ENCODE measurements at places on chromosomes 6 and 20. TPM values are rescaled to one million over a fixed set of nuclear protein-coding genes. Genes with fewer than 3 reads are reported as not detected.

- DNase-seq, result no peak
These were observed 181.9 kb downstream of the HAO1 start for GRCh38 chr20:7758406-7758805.

DNA sequence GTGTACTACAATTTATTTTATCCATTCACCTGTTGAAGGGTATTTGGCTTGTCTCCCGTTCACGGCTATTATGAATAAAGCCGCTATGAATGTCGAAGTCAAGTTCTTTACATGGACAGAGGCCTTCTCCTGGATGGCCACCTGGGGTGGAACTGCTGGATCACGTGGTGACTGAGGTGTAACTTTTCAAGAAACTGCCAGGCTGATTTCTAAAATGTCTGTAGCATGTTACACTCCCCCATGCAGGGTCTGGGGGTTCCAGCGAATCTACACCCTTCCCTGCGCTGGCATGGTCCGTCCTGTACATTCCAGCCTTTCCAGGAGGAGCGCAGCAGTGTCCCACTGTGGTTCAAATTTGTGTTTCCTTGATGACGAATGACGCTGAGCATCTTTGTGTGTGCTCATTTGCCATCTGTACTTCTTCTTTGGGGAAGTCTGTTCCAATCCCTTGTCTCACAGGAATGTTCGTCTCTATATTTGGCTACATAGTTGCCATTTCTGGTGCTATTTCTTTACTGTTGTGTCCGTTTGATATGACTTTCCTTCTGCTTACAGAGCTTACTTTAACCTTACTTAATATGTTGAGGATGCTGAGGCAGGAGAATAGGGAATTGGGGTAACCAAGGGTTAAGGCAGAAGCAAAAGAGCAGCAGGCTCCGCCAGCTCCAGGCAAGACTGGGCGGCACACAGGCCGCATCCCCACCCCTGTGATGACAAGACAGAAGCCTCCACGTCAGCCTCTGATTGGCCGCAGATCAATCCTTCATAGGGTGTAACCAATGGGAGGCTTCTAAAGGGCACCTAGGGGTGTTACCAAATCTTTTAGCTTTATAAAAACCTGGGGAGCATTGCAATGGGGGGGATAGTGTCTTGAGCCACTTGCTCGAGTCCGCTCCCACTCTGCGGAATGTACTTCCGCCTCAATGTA lies 106.6 kb downstream of the TAF4 start:
- DNase-seq, result peak; percentile 47

- DNase-seq, result no peak
These were observed 69.5 kb downstream of the LYRM4 start for GRCh38 chr6:5191222-5191621.

The LST1 gene
- 95.1 TPM for total RNA-seq

DNA sequence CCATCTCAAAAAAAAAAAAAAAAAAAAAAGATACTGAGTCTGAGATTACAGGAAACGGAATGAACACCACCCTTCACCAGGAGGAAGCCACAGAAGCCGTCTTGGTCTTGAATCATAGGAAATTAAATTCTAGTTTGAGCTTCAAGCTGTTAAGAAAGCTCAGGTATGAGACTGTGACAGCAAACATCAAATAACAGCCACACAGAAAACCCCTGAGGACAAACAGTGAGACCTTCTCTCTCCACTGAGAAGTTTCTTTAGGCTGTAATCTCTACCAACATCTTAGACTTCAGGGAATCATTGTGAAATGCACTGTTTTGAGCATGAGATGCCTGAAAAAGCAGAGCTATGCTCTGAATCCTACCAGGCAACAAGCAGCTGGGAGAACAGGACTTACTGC lies 30.8 kb downstream of the PDE10A start:
- DNase-seq, result no peak

- DNase-seq, result no peak
These were observed 763 bp downstream of the C6orf47 start for GRCh38 chr6:31659649-31660380.

- peak; percentile 64 for DNase-seq
These were observed 78.7 kb upstream of the MYL9 start for GRCh38 chr20:36462440-36463211.

DNA sequence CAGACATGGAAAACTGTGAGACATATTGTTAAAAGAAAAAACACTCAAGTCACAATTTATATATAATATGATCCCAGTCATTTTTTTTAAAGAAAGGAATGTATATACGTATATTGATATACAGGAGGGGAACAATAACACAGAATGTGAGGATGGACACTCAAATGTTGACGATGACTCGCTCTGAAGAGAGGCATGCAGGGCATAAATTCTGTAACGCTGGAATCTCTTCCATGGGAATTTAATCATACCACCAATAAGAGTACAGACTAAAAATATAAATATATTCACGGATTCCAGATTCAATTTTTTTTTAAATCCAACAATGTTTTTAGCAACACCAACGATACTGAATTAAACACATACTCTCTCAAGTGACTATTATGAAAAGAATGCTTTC lies 106.9 kb upstream of the CCDC28A start:
- DNase-seq, result no peak

GRCh38 chr6:162887981-162888689 lies 160.4 kb downstream of the PACRG start:
- DNase-seq, result no peak

DNA sequence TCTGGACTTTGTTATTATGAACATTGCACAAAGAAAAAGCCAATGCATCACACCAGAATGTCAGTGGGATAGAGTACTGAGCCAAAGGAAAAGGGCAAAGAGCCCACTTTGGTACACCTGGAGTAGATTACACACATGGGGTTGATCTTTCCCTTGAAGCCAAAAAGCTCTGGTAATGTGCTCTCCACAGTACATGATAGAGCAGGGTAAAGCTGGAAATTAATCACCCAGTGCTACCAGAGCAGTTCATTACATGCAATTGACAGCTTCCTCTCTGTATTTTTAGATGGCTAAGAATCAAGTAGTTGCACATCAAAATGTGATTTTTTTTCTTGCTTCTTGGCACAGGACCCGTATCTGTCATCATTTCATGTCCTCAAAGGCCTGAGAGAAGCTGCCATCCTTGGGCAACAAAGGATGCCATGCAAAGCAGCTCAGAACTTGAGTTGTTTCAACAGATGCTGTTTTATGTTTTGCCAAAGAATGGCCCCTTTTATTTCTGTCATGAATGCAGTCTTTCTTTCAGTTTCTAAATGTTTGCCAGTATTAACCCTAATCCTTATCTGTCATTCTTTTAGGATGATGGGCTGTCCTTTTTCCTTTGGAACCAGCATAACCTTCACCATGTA lies 88.1 kb downstream of the HDGFL1 start:
- no peak for DNase-seq

DNA sequence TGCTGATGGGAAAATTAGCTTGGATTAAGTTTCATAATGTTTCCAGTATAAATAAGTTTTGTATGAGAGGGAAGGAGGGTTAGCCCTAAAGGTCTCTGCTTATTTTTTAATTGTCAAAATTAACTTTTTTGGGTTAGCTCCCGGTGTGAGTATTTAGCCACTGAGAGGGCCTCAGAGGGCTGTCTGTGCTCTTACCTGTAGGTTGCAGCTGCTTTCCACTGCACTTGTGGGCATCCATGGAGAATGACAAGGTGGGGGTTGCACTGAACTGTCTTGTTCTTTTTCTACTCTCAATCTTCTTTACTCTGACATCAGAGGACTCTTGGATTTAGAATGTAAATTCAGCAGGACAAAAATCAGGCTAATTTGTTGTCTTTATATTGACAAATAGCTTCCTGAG lies 81.4 kb downstream of the CD164 start:
- DNase-seq, result no peak

GRCh38 chr6:6663421-6664135 lies 75.1 kb downstream of the LY86 start:
- no peak for DNase-seq

DNA sequence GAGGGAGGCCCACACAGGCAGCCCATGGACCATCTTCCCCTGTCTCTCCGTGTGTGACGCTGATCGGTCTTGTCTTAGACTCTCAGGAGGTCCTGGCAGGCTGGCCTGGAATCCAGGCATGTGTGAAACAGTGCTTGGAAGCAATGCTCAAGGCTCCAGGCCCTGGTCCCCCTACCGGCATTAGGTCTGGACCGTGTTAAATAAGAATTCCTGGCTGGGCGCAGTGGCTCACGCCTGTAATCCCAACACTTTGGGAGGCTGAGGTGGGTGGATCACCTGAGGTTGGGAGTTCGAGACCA lies 13.0 kb downstream of the IP6K3 start:
- no peak for DNase-seq

The GNRH2 gene
- total RNA-seq, result not detected

- no peak for DNase-seq
These were observed 122.0 kb upstream of the ID4 start for GRCh38 chr6:19715167-19715551.

- DNase-seq, result no peak
These were observed 280.3 kb downstream of the CDC5L start for GRCh38 chr6:44667668-44668390.

DNA sequence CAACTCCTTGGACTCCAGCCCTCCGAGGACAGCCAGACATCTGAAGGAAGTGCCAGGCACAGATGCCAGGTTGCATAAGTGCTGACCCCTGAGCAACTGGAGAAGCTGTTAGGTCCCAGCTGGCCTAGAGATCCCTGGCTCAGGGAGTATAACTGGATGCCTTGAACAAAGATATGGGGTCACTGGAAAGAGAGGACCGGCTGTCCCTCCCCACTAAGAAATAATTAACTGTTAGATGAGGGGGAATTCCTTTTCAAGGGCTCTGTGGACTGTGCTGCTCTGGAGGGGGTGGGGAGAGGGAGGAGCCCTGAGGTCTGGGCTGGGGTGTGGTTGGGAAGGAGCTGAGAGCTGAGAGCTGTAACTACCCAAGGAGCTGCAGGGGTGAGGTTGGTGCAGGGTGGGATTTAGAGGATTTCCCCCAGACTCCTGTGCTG lies 39.6 kb downstream of the HLA-F start:
- no peak for DNase-seq

- no peak for DNase-seq
These were observed 14.8 kb downstream of the PAQR8 start for GRCh38 chr6:52376763-52377162.

- DNase-seq, result no peak
These were observed 92.3 kb upstream of the CARMIL1 start for GRCh38 chr6:25186919-25187318.

The NRSN1 gene
- not detected for total RNA-seq

DNA sequence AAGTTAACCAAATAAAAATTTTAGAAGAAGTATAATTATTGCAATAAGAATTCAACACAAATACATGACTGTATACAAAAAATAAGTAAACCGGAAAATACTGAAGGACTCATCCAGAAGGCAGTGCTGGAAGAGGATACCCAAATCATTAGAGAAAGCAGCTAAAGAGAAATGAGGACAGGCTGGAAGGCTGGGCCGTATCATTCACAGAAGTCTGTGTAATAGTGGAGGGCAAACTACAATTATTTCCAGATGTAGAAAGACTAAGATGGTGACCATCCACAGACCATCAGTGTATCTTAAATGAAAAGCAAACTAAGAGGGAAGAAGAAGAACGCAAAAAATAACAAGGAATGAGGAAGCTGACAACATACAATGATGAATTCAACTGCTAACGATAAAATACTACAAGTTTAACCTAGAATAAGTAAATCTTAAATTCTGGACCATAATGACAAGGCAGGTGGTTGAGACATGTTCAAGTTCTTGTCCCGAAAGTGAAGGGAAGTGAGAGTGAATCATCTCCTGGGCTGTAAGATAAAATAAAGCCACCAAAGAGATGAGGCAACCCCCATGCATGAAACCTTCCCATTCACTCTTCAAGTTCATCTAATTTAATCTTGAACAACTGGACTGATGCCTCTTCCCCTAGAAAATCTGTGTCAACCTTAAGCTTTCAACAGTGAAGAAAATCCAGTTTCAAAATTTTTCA lies 71.5 kb downstream of the SLC23A2 start:
- DNase-seq, result no peak

- DNase-seq, result no peak
These were observed 13.0 kb upstream of the TSHZ2 start for GRCh38 chr20:52959125-52959524.

DNA sequence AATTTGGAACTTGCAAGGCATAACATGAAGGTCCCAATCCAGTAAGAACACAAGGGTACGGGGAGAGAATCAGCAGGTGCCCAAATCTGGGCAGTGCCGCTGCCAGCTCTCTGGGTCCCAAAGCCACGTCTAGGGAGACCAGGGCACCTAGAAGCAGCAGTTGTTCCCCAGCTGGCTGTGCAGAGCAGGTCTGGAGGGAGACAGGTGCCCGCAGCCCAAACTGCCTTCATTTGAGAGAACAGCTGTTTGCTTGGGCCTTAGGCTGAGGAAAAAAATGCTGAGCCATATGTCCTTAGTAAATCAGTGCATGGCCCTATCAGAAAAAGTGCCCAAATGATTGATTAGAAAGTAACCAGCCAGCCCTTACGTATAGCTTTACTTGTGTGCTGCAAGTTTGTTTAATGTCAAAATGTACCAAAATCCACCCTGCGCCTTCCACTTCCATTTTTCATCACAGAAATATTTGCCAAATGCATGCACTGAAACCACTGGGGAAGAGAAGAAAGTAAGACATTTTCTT lies 9.1 kb upstream of the PRELID3B start:
- no peak for DNase-seq

DNA sequence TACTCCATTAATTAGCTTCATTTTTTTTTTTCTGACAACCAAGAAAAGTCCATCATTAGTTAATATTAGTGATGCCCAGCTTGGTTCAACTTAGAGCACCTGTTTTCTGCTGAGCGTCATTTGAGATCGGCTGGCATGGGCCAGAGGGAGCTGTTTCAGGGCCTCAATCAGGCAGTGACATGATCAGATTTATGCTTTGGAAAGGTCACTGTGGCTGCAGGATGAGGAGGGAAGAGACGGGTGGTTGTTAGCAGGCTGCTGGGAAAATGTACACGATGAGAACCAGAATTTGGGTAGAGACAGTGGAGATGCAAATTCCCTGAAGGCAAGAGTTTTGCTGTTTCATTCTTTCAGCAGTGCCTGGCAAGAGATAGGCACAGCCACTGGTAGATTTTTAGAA lies 4.4 kb upstream of the STX16 start:
- DNase-seq, result no peak

The AGER gene
- 616 TPM for total RNA-seq

GRCh38 chr6:169862043-169862891 lies 110.8 kb downstream of the ERMARD start:
- peak; percentile 14 for DNase-seq

The SLC22A1 gene
- 2.7 TPM for total RNA-seq

All from left lung (tissue), 14 donors.